GDM1 (cell line): ENCODE measurements at places on chromosomes 7 and 10.
A peak's percentile ranks its signal among the peaks of the same experiment; 100 is the strongest.

- no peak for DNase-seq
These were observed 49.0 kb downstream of the ADD3 start for GRCh38 chr10:110056822-110057221.

DNA sequence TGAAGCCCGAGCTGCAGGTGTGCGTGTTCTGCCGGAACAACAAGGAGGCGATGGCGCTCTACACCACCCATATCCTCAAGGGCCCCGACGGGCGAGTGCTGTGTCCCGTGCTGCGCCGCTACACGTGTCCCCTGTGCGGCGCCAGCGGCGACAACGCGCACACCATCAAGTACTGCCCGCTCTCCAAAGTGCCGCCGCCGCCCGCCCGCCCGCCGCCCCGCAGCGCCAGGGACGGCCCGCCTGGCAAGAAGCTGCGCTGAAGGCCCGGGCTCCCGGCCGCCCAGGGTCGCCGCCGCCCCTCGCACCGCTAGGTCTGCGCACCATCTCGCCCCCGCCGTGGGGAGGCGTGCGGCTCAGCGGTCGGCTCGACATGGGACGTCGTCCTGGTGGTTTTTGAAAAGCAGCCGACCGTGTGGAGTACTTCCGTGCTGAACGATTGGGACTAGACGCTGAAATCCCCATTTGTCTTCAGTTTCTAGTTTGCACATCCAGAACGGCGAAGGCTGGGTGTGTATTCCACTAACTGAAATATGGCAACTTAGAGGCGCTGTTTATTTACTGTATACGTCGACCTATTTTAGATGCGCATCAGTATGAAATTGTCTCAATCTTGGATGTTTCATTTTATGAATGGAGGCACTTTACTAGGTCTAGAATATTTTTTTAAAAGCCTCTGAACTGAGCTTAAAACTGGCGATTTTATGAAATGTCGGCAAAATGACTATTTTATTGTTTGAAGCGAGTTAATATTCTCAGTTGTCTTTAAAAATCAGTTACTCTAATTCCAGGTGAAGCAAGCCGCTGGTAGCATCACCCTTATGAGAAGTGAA is 1.1 kb downstream of the NANOS1 start:
- DNase-seq: no peak

GRCh38 chr10:101053516-101053915 is 8.3 kb upstream of the KAZALD1 start:
- no peak for DNase-seq

- DNase-seq: peak; percentile 24
These were observed 76.6 kb upstream of the HGF start for GRCh38 chr7:81846398-81846797.
